H54 (cell line): ENCODE measurements at places on chromosomes 5 and 9.

DNA sequence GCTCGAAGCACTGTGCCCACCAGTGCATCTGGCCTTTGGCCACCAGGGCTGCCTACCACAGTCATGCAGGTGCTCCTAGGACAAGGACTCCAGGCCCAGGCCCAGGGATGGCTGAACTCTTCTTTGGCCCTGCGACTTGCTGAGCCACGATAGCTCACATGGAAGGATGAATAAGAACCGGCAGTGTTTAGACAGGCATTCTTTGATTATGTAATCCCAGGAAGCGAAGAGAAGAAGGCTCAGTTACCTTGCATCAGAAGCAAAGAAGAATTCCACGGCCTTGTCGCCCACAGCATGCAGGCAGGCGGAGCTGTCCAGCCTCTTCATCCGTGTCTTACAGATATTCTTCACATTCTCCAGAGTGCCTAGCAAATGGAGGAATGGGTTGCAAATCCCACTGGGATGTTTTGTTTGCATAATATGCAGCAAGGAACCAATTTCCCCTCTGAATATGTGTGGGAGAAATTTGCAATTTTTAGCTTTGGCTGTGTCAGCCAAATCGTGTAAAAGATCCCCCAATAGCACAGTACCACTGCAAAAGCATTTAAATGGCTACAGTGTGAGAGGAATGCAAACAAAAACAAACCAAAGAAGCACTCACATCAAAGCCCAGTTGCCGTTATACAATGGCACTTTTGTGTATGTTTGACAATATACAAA lies 29.1 kb downstream of the GFPT2 start:
- no peak for DNase-seq

DNA sequence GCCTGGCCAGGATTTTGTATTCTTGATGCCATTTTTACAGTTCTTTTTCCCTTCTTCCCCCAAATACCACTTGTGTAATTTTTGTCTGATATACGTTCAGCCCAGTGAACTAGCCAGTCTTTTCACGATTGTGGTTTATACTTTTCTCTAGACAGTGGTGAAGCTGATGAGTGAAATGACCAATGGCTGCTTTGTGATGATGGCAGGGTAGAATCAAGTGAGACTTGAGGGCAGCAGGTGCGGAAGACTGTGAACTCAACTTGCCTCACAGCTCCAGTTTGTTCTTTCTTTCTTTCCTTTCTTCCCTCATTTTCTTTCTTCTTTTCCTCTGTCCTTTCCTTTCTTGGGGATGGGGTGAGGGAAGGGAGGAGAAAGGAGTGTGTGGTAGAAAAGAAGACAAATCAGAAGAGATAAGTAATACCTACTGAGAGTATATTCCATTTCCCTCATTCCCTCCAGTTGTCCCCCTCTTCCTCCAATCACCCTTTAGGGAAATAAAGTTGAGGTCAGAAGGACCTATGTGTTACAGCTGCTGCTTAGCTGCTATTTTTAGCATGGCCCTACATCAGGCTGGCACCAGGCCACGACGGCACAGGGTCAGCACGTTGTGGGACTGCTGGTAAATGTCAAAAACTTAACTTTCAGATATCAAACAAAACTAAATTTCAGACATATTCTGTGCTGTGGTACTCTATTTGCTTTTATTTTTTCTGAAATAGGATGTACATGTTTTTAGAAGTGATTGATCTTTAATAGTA lies 12.3 kb downstream of the ZSWIM6 start:
- no peak for DNase-seq

DNA sequence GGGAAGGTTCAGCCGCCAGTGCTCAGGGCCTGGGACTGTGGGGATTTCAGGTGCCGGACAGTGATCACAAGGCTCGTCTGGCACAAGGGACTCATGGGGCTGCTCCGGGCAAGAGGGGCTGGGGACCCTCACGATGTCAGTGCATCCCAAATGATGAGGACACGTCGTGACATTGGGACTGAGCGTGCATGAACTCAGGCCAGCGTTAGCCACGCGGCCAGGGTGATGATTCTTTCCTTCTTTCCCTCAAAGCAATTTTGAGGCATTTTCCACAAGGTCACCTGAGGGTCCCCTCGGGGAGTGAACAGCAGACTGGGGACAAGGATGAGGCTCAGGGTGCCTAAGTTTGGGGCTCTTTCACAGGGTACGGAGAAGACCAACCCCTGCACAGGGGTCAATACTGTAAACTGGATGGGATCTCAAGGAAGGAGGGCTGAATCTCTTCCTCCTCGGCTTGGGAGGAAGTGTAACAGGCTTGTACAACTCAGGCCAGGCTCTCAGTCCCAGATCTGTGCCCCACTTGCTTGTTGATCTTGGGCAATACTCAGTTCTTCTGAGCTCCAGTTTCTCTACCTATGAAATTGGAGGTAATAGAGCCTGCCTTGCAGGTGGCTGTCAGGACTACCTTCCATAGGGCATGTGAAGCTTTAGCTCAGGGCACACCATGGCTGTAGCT lies 78.5 kb downstream of the PRRT1B start:
- DNase-seq = no peak

GRCh38 chr5:168766426-168766700 lies 187.2 kb upstream of the PANK3 start:
- DNase-seq = no peak

DNA sequence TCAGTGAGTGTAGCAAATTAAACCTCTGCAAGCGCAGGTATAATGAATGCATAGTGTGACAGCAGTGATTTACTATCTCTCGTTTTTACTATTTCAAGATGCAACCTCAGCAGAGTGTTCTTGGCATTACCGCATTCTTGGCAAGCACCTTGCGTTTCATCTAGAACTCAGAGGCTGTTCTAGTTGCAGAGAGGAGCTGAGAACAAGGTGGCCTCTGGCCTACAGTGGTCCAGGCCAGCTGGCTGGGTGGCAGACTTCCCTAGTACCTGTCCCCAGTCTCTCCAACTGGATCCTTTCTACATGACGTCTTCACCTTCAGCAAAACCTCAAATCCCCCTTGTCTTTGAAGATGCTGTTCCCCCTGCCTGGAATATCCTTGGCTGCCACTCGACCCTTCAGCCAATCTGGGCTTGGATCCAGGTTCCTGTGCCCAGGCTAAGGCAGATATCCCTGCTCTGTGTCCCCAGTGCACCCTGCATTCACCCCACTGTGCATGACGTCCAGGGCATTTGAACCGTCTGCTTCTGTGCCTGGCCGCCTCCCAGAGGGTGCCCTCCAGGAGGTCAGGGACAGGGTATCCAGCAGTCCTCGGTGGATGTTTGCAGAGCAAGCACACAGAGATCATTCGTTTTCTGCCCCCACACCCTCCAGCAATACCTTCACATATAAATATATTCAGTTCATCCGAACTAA lies 120.4 kb upstream of the CPEB4 start:
- DNase-seq = no peak

DNA sequence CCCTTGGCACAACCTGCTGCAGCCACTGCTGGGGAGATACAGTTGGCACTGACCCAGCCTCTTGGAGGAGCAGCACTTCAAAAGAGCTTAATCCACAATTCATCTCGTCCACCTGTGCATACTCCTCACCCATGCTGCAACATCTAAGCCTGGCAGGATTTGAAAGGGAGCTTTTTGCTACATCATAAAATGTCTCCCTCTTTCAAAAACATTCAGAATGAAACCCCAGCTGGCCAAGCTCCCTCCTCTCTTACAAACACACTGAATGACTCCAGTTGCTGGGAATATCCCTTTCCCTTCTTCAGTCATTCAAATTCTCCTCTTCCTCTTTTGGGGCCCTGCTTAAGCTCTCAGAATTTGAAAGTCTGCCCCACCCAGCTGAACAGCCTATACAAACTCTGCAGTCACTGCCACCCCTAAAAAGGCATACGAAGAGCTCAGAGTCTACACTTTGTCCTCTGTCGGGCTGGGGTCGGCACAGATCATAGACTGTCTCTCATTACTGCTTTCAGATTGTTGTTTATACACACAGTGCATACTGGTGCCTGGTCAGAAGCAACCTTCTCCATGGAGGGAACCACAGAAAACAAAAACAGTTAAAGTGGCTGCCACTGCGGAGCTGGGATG lies 8.8 kb upstream of the C5orf15 start:
- no peak for DNase-seq

- no peak for DNase-seq
Measured at GRCh38 chr5:73300337-73301207, 127.6 kb downstream of the TMEM174 start.

- no peak for DNase-seq
Measured at GRCh38 chr9:138053996-138054752, 176.6 kb downstream of the CACNA1B start.

- no peak for DNase-seq
Measured at GRCh38 chr9:76462126-76462525, 3.1 kb downstream of the GCNT1 start.

GRCh38 chr5:135891791-135892190 lies 3.9 kb downstream of the IL9 start:
- DNase-seq = no peak

GRCh38 chr5:91528831-91529230 lies 145.7 kb upstream of the ARRDC3 start:
- no peak for DNase-seq

- no peak for DNase-seq
Measured at GRCh38 chr9:75876999-75877640, 13.4 kb upstream of the PCSK5 start.

DNA sequence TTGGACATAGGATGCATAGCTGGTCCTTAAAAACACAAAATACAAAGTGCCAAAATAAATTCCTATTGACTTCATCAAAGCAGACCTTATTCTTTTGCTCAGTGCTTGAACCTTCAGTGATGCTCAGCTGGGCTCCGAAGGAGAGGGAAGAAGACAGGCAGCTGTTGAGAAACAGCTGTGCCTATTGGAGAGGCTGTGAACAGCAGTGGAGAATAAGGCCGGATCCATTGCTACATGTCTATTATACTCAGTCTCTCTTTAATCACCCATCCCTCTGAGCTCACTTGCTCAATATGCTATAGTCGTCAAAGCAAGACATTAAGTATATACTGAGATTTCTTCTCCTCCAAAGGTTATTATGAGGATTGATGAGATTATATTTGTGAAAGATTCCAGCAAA lies 174.4 kb downstream of the CHSY3 start:
- DNase-seq = no peak

DNA sequence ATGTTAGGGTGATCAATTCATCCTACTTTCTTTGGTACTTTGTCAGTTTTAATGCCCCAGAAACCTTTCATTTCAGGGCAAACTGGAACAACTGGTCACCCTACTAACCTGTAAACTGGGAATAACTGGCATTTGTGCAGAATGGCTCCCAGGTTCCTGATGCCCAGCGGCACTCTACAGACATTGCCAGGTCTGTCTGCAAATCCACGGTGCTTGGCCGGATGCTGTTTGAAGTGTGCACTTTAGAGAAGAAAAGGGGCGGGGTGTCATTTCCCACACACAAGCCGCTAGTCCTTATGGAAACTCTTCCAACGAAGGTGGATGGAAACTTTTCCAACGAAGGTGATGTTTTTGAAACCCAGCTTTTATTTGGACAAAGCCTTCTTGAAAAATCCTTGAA lies 49.9 kb upstream of the OTULINL start:
- DNase-seq = no peak

DNA sequence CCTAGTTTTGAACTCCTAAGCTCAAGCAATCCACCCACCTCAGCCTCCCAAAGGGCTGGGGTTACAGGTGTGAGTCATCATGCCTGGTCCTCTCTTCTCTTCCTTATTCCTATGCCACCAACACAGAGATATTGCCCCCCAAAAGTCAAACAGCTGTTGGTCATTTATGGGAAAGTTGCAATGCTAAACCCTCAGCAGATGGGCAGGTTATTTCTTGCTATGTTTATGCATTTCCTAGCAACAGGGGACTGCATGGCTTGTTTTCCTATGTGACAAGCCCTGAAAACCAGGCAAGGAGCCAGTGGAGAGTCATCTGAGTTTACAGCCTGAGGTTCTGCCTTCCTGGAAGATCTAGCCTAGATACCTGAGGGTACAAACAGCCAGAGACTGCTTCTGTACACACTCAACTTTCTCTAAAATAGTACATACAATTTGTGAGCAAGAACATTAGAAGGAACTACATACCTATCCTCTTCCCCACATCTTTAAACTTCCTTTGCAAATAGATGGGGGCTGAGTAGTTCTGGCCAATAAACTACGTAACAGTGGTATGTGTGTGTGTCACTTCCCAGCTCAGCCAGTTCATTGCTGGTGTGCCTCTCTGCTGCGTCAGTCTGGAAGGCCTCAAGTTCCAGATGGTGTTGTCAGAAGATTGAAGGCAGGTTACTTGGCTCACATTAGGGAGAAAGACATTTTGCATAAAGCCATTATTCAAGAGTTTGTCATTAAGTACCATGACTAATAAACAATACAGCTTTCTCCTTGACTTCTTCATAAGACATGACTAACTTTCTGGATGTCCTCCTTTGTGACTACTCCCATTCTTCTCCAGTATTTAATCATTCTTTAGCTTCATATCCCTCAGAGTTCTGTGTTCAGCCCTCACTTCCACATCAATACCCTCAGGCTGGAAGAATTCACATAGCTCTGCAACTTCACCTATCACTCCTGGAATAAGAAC lies 65.3 kb downstream of the CSNK1A1 start:
- DNase-seq = peak; percentile 51

- no peak for DNase-seq
Measured at GRCh38 chr9:76893395-76893932, 12.4 kb downstream of the PRUNE2 start.

- no peak for DNase-seq
Measured at GRCh38 chr9:27784847-27785713, 211.8 kb upstream of the C9orf72 start.

DNA sequence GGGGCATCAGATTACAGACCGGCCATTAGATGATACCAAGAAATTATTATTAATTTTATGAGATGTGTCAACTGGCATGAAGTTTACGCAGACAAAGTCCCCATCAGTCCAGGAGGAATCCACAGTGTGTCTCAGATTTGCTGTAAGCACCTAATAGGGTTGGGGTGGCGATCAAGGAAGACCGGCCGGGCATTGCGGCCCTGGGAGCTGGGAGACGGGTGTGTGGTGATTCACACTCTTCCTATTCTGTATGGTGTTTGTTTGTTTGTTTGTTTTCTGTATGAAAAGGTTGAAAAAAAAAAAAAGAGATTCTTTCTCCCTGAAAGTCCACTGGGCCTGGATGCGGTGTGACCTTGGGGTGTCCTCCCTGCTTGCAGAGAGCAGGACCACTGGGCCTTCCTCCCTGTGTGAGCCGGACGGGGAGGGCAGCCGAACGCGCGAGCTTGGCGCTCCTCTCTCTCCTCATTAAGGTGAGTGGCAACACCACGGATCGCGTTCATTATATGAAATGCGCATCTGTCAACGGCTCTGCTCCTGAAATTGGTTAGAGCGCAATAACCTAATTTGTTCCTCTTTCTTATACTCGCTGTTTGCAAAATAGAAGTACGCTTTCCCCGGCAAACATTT lies 15.1 kb downstream of the RASGEF1C start:
- no peak for DNase-seq

GRCh38 chr5:73328640-73329039 lies 119.9 kb downstream of the FOXD1 start:
- no peak for DNase-seq

- no peak for DNase-seq
Measured at GRCh38 chr9:14077672-14078071, 236.3 kb downstream of the NFIB start.

- DNase-seq = no peak
Measured at GRCh38 chr5:53288511-53288910, 179.0 kb upstream of the MOCS2 start.

GRCh38 chr5:56358703-56359681 lies 125.9 kb upstream of the ANKRD55 start:
- peak; percentile 31 for DNase-seq
